Activated CD4-positive, alpha-beta T cell treated with anti-CD3 and anti-CD28 coated beads for 48 hours (primary cell): ENCODE measurements at places on chromosomes 6 and 20.

DNA sequence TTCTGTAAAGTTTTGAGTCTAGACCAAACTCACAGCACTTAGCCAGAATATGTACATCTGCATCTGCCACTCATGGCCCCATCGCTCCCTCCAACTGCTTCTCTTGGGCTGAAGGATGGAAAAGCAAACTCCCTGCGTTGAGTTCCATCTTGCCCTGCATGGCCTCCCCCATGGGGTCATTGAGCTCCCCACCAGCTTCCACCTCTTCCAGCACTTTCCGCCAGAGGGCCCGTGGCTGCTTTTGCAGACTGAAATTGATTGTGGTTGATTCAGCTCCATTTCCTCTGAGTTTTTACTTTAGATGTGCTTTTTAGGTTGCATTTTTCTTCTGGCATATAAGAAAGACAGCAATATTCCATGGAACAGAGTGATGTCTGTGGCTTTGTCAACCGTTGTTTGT is 263.1 kb downstream of the ESR1 start:
- DNase-seq: no peak

DNA sequence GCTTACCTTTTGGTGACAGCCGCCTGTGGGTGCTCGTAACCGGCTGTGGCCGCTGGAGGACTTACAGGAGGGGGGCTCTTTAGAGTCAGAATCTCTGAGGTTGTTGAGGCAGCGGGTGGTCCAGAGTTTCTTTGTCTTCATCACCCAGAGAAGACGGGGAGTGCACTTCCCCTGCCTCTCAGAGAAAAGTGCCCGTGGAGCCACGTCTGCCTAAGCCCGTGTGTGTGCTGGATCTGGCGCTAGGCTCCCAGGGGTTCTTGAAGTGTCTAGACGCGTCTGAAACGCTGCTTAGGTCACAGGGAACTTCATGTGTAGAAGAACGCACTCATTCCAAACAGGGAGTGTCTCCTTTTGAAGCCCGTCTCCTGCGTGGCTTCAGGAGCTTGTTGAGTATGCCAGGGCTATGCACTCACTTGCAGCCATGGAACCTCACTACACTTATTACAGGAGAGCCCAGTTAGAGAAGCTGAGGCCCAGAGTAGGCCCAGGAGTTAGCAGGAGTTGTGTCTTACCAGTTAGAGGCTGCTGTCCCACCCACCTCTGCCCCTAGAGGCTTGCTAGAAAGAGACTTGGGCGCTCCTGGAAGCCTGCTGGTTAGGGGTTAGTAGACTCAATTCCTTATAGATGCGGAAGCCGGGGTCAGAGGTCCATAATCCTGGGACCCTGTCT is 1.3 kb downstream of the LSM14B start:
- DNase-seq: no peak

DNA sequence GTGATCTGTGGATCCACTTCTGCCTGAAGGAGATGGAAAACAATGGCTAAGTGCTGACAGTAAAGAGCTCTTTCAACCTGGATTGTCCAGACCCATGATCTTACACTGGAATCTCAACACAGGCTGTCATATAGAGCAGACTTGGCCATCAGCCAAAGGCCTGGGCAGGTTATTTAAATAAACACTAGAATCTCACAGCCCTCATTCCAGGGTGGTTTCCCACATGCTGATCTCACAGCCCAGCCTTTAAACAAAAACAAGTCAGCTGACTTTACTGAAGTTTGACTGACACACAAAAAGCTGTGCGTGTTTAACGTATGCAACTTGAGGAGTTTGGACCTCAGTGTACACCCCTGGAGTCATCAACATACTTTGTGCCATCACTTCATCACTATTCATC is 28.4 kb downstream of the SYNDIG1 start:
- no peak for DNase-seq

DNA sequence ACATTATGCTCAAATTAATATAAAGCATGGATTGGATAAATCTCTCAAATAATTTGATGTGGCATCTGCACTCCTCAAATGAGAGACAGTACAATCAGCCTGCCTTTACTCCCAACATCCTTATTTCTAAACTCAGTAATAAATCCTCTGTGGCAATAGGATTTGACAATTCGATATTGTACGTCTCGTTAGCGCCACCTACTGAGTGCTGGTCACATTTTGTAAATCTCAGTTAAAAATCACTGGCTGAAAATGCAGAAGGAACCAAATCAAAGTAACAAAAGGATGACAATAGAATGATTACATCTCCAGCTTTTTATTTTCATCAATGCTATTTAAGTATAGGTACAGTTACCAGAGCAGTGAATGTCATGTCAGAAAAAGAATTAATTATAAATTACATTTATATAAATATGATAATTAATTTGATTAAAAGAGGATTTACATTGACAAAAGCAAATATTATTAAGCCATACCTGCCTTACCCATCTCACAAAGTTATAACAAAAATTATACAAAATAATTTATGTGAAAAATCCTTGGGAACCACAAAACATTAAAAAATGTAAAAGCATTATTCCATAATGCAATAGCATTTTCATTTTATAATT is 20.2 kb upstream of the GJE1 start:
- peak; percentile 83 for DNase-seq

DNA sequence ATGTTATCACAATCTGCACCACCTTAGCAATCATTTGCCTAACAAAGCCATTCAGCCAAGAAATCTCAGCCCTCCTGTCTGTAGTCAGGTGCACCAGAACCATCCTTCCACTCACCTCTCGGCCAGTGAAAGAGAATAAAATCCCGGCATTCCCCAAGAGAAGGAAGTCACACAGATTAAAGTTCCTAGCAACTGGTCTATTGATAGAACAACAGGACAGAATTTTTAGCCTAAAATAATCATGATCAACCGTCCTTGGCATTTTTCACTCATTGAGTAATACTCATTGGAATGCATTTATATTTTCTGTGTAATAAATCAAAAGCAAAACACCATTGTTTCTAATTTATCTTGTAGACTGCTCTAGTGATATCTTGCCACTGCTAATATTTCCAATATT is 85.7 kb upstream of the CDH4 start:
- no peak for DNase-seq

GRCh38 chr6:120899932-120900331 is 434.3 kb downstream of the TBC1D32 start:
- DNase-seq: no peak

DNA sequence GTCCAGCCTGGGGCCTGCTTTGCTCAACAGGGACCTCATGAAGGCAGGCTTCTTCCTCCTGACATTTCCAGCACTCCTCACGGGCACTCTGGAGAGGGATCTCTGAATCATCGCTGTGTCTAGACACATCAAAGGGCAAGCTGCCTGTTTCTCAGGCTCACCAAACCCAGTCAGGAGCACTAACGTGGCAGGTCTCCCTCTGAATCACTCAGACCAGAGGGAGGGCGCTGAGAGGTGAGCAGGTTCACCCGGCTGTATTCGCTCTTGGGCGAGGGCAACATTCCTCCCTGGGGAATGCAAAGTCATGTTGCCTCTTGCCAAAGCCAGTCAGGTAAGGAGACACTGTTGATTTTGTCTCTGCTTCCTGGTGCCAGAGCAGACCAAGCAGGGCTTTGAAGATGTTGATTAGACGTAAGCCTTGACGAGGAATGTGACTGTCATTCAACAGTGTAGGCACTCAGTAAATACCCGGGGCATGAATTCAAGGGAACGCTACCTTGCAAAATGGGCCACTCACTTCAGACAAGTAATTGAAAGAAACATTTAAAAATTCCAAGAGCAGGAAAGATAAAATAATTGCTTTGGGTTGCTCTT is 50.1 kb downstream of the CYP24A1 start:
- no peak for DNase-seq

GRCh38 chr6:53918854-53919510 is 124.2 kb downstream of the LRRC1 start:
- DNase-seq: no peak

GRCh38 chr6:43246301-43247113 is 3.2 kb downstream of the TTBK1 start:
- no peak for DNase-seq

DNA sequence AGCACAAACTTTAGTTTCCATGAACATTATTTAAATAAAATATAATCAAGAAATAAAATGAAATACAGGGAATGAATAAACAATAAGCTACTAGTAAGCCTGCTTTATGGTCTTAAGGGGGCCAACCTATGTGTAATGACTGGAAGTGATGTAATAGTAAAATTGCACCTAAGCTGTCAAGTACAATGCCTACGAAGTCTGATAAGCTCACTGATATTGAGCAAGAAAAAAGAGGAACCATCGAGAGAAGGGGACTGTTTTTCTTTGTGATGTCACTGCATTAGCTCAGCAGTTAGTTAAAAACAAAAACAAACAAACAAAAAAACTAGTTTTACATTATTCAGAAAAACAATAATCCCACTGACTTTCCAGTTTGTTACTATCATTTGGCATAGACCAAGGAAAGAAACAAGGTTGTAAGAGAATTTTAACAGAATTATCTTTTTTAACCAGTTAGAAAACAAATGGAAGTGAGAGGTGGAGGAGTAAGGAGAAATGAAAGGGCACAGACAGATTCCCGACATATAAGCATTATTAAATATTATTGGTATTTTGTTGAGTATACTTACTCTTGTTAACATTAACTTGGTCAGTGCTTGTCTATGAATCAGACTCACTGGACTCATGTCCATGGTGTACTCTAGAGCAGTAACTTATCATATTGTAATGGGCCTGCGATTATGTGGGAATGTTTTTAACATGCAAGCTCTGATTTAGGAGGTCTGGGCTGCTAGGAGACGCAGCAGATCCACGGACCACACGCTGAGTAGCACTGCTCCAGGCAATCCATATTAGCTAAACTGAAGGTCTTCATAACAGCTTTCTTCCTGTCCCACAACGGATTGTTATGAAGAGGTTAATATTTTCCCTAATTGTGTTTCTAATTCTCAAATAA is 99.6 kb upstream of the HMGCLL1 start:
- no peak for DNase-seq

GRCh38 chr6:149478631-149479314 is 6.0 kb downstream of the ZC3H12D start:
- no peak for DNase-seq

DNA sequence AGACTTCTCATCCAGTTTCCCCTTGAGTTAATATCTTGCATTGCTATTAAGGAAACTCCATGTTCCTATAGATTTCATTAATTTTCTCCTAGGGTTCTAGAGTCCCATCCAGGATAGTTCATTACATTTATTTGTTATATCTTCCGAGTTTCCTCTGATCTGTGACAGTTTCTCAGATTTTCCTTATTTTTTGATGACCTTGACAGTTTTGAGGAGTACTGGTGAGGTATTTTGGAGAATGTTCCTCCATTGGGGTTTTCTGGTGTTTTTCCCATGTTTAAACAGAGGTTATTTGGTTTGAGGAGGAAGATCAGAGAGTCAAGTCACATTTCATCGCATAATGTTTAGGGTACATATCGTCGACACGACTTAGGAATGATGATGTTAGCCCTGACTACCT is 67.7 kb downstream of the LAMP5 start:
- DNase-seq: no peak

DNA sequence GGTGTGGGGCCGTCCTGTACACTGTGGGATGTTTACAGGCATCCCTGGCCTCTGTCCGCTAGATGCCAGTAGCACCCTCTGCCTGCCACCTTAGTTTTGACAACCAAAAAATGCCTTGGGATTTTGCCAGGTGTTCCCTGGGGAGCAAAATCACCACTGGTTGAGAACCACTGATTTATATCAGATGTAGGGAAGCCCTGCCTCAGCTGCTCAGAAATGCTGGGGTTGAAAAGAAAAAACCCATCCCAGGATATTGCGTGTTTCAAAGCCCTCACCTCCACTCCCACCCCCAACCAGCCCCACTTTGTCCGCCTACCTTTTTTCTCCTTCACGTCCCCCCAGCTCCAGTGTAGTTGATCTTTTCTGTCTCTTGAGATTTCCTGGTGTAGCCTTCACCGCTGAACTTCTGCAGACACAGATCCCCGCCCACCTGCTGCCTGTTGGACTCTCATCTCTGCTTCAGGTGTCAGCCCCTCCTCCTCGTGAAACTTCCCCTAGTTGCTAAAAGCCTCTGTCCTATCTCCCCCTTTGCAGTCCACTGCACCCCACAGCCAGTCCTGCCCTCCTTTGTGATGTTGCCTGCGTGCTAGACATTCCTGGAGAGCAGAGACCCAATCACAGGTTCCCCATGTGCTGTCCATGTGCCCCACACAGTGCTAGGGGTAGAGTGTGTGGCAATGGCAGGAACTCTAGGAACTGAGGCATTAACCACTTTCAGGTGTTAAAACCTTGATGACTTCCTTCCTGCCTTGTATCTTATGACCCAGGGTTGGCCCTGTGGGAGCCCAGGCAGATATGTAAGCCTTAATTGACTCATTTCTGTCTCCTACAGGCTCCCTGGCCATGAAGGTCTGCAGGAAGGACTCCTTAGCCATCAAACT is 98.9 kb downstream of the TBC1D7 start:
- DNase-seq: peak; percentile 13

DNA sequence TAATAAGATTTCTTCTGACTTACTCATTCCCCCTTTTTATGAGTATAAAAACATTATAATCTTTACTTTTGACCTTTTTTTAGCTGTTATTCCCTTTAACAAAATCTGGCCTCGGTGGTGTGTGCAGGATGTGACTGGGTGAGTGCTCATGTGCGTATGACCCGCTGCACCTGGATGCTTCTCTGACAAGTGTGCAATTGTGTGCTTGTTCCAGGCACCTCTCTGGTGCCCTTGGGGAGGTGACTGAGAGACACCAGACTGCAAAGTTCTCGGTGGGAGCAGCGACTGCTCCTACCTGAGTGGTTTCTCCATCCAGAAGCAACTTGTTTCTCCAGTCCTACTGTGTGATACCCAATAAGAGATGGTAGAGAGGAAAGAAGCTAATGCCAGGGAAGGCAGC is 65.0 kb downstream of the ISM1 start:
- no peak for DNase-seq

DNA sequence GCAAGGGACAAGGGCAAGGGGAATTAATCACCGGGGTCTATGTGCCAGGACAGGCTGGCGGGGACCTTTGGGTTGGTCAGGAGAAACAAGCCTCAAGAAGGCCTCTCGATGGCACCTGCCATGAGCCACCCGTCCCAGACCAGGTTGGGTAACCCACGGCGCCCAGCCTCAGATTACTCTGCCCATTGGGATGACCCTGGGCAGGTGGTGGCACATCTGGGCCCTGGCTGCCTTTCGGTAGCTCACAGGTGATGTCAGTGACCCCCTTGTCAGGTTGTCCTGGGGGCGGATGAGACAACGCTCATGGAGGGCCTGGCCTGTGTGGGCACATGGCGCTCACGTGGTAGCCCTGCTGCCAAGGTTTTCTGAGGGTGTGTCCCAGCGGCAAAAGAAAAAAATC is 152.2 kb downstream of the SYCP2 start:
- no peak for DNase-seq

DNA sequence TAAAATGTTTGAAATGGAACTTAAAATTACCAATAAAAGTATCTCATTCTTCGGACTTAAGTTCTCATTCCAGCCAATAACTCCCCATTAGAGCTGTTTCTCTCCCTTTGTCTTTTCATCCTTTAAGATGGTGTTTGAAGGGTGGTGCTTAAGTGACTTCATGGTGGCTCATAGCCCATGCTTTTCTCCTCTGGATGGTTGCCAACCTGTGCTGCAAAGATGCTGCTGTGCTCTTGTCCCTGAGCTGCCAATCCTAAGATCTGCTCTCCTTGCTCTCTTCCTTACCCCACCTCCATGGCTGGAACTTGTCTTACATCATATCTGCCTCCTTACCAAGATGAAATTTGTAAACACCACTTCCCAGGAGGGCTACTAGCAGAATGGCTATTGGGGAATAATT is 31.6 kb upstream of the PNRC1 start:
- DNase-seq: no peak

- no peak for DNase-seq
Observed at GRCh38 chr6:41736186-41736733, 852 bp upstream of the TFEB start.

GRCh38 chr6:34986845-34987246 is 97.8 kb downstream of the ANKS1A start:
- peak; percentile 72 for DNase-seq

GRCh38 chr6:111474106-111474505 is 8.9 kb downstream of the REV3L start:
- no peak for DNase-seq
